ENCODE measurements at places on chromosomes 6 and 20. TPM values are rescaled to one million over a fixed set of nuclear protein-coding genes. Genes with fewer than 3 reads are reported as not detected.

CCN6 gene
- not detected for total RNA-seq

TREM1 gene
- 0.19 TPM for total RNA-seq

CRISP3 gene
- not detected for total RNA-seq

TFAP2D gene
- not detected for total RNA-seq

SNAP91 gene
- total RNA-seq = not detected

PRIM2 gene
- total RNA-seq = 27.1 TPM

RGS17 gene
- total RNA-seq = 9.3 TPM

PGC gene
- total RNA-seq = not detected

AKAP12 gene
- total RNA-seq = 198 TPM

SAMD5 gene
- total RNA-seq = under 0.01 TPM
